ENCODE measurements at places on chromosomes 12 and 14.

DNA sequence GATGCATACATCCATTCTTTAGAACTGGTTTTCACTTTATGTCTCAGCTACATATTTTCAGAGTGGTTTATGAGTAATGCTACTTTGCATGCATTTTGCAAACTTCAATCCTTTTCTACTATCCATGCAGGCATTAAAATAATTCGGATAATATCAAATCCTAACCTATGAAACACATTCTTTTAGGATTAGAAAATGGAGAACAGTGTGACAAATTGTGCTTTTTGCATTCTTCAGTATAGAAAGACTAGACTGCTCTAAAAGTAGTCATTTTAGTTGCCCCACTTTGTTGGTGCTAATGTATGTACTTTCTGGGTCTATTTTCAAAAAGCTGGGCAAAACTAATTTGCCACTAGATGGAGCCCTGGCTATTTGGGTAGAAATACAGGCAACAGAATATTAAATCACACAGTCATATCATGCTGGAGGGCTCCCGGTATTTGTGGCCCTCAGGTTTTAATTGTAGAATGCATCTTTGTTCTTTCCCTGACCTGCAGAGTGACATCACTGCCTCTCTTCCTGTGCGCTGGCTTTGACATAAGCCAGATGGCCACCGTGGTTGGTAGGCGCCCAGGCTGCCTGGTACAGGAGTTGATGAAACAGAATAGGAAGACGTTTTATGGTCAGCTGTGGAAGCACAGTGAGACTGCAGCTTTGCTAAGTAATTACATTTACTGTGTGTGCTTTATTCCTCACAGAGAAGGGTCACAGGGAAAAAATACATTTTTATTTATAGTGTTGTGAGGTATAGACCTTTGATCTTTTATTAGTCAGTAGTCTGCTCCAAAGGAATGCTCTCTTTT is 28.1 kb downstream of the MSRB3 start:
- DNase-seq: no peak

- DNase-seq: no peak
These were observed 30.5 kb upstream of the MON2 start for GRCh38 chr12:62436164-62436503.

DNA sequence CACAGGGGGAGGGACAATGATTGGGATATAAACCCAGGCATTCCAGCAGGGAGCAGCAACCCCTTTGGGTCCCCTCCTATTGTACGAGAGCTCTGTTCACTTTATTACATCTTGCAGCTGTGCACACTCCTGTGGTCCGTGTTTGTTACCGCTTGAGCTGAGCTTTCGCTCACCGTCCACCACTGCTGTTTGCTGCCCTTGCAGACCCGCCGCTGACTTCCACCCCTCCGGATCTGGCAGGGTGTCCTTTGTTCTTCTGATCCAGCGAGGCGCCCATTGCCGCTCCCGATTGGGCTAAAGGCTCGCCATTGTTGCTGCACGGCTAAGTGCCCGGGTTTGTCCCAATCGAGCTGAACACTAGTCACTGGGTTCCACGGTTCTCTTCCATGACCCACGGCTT is 64.1 kb downstream of the E2F7 start:
- no peak for DNase-seq

GRCh38 chr12:3250034-3250433 is 172.9 kb downstream of the TSPAN9 start:
- no peak for DNase-seq

- no peak for DNase-seq
These were observed 137.6 kb upstream of the TMTC1 start for GRCh38 chr12:29921307-29921706.

DNA sequence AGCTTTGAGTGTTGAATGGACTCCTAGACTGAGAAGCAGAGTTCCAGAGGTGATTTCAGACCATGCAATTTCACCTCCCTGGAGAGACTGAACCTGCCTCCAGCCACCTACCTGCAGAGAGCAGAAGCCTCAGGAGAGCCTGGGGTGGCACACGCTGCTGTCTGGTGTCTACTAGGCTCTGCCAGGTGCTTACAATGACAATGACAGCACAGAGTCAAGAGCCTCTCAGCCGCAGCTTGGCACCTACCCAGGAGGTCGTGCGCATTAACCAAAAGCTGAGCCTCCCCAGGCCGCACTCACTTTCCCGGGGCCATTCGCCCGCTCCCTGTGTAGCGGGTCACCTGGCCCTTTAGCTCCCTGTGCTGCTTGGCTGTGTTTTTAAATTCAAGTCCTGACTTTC is 63.2 kb downstream of the TESC start:
- peak; percentile 40 for DNase-seq

- no peak for DNase-seq
These were observed 448.5 kb downstream of the BCAT1 start for GRCh38 chr12:24500421-24500820.

- no peak for DNase-seq
These were observed 101.4 kb downstream of the STAB2 start for GRCh38 chr12:103688376-103689063.

- DNase-seq: no peak
These were observed 148.7 kb upstream of the KRR1 start for GRCh38 chr12:75660107-75660530.

DNA sequence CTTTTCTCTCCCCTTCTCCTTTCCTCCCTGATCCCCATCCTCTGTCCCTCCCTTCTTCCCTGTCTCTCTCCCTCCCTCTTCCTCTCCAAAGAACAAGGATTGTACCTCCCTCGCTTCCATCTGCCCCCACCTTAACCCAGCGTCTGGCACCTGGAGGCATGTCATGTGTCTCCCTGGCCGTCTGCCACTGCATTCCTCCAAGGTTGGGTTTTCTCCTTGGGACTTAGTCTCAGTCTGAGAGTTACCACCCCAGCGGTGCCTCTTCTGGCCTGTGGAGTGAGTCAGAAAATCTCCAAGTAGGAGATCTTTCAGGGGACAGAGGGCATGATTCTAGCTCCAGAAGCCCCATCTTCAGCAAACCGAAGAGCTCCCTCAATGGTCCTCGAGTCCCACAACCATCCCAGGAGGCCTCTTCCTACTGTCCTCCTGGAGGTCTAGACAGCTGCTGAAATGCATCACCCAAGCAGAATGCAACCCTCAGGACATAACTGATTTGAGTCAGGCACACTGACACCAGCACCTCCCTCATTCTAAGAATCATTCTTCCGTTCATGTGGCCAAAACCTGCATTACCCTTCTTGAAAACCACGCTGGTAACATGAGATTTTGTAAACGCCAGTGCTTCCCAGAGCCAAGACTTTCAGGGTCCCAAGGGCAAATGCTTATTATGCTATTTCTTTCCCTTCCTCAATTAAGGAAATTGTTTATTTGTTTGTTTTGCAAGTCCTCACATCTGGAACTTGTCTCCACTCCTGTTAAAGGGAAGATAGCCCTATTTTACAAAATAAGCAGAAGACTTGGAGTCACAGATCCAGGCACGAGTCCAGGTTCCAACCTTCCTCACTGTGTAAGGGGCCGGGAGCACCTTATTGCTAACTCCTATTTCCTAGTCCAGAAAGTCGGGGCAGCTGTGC is 463.2 kb downstream of the BCL11B start:
- DNase-seq: peak; percentile 31

DNA sequence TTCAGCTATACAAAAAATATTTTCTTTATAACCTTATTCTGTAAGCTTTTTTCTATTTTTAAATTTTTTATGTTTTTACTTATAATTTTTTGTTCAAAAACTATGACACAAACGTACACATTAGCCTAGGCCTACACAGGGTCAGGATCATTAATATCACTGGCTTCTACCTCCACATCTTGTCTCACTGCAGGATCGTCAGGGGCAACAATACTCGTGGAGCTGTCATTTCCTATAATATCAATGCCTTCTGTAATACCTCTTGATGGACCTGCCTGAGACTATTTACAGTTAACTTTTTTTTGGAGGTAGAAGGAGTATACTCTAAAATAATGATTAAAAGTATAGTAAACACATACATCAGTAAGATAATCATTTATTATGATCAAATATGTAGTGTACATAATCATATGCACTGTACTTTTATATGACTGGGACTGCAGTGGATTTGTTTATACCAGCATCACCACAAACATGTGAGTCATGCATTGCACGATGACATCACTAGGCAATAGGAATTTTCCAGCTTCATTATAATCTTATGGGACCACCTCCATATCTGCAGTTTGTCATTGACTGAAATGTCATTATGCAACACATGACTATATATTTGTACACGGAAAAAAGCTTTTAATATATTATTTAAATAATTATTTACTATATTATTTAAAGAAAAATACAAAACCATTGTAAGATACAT is 18.5 kb upstream of the PMCH start:
- DNase-seq: no peak

- no peak for DNase-seq
These were observed 53.9 kb downstream of the DNAH10 start for GRCh38 chr12:123815968-123816367.

DNA sequence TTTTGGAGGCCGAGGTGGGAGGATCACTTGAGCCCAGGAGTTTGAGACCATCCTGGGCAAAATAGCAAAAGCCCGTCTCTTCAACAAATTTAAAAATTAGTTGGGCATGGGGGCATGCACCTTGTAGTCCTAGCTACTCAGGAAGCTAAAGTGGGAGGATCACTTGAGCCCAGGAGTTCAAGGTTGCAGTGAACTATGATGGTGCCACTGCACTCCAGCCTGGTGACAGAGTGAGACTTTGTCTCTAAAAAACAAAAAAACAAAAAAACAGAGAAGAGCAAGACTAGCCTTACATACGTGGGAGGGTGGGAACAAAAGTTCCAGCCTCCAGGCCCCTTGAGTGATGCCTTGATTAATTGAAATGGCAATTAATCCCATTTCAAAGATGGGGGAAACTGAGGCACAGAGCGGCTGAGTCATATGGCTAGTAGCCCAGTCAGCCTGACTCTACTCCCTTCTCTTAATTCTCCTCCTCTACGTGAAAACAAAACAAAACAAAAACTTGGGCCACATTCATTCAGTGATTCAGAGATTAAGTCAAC is 3.3 kb upstream of the FAM222A start:
- no peak for DNase-seq

- no peak for DNase-seq
These were observed 80.0 kb downstream of the DICER1 start for GRCh38 chr14:95077345-95077744.

- no peak for DNase-seq
These were observed 3.5 kb upstream of the CLEC1A start for GRCh38 chr12:10102322-10102721.

DNA sequence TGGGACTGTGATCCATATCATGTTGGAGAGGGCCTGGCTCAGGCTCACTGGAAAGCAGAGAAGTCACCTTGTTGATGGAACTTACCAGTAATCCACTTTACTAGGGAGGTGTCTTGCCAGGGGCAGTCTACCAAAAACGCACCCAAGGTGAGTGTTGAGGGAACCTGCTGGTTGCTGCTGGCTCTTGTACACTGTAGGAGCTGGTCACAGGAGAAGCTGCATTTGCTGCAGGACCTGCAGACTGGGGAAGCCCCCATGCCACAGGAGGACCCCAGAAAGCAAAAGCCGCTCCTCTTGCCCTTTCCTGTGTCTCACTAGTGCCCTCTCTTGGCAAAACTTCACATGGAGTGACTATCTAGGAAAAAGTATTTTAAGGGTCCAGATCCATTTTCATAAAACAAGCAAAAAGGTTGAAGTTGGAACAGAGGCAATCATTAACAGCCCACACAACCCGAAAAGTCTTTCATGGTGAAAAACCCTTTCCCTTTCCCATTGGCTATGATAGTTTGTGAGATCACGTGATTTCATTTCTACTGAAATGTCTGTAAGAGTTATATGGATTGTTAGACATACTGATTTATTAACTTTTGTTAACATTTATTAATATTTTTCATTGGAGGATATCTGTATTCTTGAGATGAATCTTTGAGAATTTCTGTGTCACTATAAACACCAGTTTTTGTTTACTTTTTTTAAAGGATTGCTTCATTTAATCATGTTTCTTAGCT is 59.2 kb downstream of the RASSF8 start:
- no peak for DNase-seq

- DNase-seq: no peak
These were observed 175.8 kb upstream of the PRMT8 start for GRCh38 chr12:3315201-3315661.

DNA sequence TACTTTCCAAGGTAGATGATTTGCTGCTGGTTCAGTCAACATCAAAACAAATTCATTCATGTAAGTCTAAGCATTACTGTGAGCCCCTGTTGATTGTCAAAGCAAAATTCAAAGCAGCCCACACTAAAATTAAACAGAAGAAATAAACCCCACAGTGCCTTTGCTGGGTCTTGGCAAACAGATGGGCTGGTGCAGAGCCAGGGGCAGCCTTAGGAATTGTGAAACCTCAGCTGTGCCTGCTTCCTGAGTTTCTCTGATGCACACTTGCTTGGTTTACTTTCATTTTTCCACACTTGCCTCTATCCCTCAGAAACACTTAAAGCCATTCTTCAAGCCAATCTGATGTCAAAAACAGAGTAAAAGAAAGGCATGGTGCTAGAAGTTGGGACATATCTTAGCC is 6.6 kb upstream of the PLEKHG7 start:
- DNase-seq: peak; percentile 14

DNA sequence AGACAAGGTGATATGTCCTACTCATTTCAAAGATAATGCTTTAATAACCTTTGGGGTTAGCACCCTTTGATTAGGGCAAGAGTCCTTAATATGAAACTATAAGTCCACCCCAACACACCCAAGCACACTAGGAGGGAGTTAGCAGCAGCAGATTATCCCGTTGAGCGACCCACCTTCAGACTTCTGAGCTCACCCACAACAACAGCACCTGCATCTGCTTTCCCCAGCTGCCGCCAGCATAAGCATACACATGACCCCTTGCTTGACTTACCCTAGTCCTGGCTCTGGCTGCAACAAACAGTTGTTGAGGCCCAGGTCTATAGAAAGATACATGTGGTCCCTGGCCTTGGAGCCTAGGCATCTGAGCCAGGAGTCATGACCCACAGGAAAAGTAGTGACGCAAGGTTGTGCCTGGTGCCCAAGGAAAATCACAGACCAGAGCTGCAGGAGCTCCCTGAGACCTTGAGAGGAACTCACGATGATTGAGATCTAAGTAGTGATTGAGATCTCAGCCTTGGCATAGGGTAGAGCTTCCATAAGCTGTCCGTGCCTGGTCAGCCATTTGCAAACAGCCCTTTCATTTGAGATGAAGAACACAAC is 19.0 kb downstream of the ZDHHC22 start:
- DNase-seq: peak; percentile 61

GRCh38 chr12:5689773-5690172 is 255.3 kb downstream of the ANO2 start:
- no peak for DNase-seq

- no peak for DNase-seq
These were observed 62.8 kb upstream of the SLC35F4 start for GRCh38 chr14:57928732-57929131.

DNA sequence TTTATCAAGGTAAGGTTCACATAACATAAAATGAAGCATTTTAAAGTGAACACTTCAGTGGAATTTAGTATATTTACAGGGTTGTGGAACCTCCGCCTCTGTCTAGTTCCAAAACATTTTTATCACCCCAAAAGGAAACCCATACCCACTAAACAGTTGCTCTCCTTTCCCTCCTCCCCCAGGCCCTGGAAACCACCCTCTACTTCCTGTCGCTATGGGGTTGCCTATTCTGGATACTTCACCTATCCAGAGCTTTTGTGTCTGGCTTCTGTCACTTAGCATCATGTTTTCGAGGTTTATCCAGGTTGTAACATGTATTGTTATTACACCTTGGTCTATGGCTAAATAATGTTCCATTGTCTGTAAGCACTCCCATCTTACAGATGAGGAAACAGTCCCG is 27.7 kb upstream of the ZFP36L1 start:
- no peak for DNase-seq

- no peak for DNase-seq
These were observed 128.0 kb upstream of the RAP1B start for GRCh38 chr12:68482660-68483059.

Data from NCI-H2171 (cell line).